ENCODE measurements at places on chromosomes 5 and 9.

DNA sequence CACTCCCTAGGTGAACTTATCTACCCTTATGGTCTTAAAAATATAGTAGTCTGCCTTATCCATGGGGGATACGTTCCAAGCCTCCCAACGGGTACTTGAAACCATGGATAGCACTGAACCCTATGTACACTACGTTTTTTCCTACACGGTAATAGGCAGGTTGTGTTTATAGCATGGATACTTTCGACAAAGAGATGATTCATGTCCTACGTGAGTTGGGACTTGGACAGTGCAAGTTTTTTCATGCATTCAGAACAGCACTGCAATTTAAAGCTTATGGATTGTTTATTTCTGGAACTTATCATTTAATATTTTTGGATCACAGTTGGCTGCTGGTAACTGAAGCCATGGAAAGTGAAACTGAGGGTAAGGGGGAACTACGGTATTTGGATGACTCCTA is 88.1 kb downstream of the CNTLN start:
- no peak for DNase-seq

- no peak for DNase-seq
These were observed 298.9 kb downstream of the ZSWIM6 start for GRCh38 chr5:61630908-61631307.

- DNase-seq, result no peak
These were observed 17.8 kb upstream of the LRRC70 start for GRCh38 chr5:62560786-62561185.

DNA sequence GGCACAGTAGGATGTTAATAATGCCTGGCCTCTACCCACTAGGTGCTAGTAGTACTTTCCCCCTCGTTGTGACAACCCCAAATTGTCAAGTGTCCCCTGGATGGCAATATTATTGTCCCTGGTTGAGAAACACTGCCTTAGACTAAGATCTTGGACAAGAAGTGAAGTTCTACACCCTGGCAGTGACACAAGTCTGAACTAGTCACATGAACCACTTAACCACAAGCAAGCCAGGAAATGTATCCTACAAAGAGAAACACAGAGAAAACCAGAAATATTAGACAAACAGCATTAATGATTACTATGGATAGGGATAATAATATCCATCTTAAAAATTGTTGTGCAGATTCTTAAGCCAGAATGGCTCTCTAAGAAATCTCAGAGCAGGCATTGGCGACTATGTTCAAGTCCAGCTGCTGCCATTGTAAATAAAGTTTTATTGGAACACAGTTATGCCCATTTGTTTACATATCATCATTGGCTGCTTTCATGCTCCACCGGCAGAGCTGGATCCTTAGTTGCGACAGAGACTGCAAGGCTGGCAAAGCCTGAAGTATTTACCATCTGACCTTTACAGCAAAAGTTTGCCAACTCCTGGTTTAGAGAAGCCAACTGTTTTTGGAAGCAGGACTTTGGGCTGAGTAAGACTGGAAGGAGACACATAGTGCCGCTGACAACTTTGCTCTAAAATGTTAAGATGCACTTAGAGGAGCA is 80.8 kb downstream of the NTRK2 start:
- no peak for DNase-seq

DNA sequence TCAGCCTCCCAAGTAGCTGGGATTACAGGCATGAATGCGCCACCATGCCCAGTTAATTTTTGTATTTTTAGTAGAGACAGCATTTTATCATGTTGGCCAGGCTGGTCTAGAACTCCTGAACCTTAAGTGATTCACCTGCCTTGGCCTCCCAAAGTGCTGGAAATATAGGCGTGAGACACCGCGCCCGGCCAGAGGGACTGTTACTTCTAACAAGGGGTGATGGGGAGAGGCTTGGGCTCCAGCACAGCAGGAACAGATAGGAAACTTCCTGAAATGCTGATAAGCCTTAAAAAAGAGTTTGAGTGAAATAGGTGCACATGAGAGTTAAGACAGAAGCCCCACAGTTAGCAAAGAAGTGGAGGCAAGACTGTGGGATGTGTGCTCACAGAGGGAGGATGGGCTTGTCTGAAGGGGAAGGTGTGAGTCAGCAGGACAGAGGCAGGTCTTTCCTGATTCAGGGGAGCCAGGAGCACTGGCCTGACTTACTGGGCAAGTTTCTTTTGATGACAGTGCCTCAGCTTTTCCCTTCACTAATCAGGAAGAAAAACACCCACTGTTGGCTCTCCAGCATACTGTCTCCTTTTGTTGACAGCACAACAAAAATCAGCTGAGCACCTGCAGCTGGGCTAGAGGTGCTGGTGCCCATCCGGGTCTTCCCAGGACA is 68.4 kb downstream of the RAD23B start:
- DNase-seq, result no peak

- no peak for DNase-seq
These were observed 475.5 kb downstream of the CETN3 start for GRCh38 chr5:89934069-89934468.
